Lower lobe of right lung (tissue), 2 donors: ENCODE measurements at places on chromosomes 13 and 19. TPM values are rescaled to one million over a fixed set of nuclear protein-coding genes. Genes with fewer than 3 reads are reported as not detected.

GRCh38 chr13:94218537-94218936 is 260.9 kb downstream of the DCT start:
- no peak for DNase-seq
- no peaks in the 10 kb centered on the region for H3K36me3 ChIP-seq
- no peak overlapping the region for H3K4me3 ChIP-seq
- H3K27me3 ChIP-seq = no peaks in the 10 kb centered on the region
- H3K27ac ChIP-seq = no peak overlapping the region
- H3K4me1 ChIP-seq = no peaks in the 10 kb centered on the region

DNA sequence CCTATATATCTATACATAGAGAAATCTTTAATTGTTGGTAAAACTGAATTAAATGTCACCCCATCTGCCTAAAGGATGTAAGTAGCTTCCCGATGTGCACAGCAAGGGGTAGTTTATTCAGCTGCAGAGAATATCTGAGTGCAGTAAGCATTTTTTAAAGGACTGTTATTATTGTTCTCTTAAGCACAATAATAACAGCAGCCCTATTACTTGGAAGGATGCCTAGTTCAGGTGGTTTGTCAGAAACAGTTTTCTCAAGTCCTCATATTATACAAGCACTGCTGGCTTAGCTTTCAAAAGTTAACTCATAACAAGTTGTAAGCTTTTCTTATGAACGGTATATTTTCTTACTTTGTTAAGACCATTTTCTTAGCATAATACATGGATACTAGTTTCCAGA is 142.6 kb downstream of the CRYL1 start:
- peaks cover 3% of the 10 kb centered on the region for H3K27me3 ChIP-seq
- no peaks in the 10 kb centered on the region for H3K36me3 ChIP-seq
- H3K27ac ChIP-seq = no peak overlapping the region
- H3K4me3 ChIP-seq = no peak overlapping the region

ARID3A gene
- 16.9 TPM for total RNA-seq

AMER2 gene
- not detected for total RNA-seq

DNA sequence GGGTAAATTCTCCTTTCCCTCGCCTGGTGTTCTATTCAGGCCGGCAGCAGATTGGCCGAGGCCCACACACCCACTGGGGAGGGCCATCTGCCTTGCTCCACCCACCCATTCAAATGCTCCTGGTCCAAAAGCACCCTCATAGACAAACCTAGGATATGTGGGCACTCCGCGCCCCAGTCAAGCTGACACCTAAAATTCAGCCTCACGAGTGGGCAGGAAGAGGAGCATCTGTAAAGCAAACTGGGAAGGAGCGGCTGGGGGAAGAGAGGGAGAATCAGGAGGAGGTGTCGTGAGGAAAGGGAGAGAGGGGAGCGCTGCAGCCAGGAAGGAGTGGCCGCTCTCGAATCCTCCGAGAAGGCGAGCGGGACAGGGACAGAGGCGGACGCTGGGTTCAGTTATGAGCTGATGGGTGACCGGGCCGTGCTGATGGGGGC is 136.9 kb downstream of the USP12 start:
- peaks cover 7% of the 10 kb centered on the region for H3K4me1 ChIP-seq
- peak overlapping the region; percentile 29 for H3K4me3 ChIP-seq

GRCh38 chr13:20566468-20566897 is 474 bp upstream of the IFT88 start:
- peaks cover 12% of the 10 kb centered on the region for H3K4me1 ChIP-seq
- no peaks in the 10 kb centered on the region for H3K36me3 ChIP-seq
- no peaks in the 10 kb centered on the region for H3K27me3 ChIP-seq
- DNase-seq = no peak
- peak overlapping the region; percentile 88 for H3K4me3 ChIP-seq
- peak overlapping the region; percentile 96 for H3K27ac ChIP-seq

GRCh38 chr13:61383111-61383510 is 32.5 kb downstream of the PCDH20 start:
- H3K27me3 ChIP-seq = no peaks in the 10 kb centered on the region
- DNase-seq = no peak
- H3K36me3 ChIP-seq = no peaks in the 10 kb centered on the region
- H3K27ac ChIP-seq = no peak overlapping the region
- no peaks in the 10 kb centered on the region for H3K4me1 ChIP-seq

DNA sequence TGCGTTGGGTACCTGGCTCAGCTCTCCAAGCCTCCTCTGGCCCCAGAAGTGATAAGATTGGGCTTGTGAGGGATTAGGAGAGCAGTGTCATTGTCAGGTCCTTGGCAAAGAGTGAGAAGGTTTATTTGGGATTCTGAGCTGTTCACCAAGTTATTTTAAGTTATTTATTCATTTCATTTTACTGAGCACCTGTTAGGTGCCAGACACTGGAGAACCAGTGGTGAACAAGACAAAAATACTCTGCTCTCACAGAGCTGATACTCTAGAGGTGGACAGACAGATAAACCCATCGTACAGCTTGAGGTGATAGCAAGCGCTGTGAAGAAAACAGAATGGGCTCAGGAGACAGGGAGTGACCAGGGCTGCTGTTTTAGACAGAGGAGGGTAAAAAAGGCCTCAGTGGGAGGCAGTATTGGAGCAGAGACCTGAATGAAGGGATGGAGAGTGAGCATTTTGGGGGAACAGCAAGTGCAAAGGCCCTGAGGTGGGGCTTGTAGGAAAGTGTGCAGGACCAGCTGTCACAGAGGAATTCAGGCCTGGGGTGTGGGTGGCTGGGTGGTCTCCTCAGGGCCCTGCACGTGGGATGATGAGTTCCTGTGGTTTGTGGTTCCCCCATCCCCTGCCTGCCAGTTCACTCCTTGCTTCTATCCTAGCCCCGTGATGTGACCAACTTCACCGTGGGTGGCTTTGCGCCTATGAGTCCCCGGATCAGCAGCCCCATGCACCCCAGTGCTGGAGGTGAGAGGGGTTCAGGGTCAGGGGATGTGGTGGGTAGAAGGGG is 8.7 kb upstream of the TIMM50 start:
- no peak for DNase-seq
- H3K4me1 ChIP-seq = no peaks in the 10 kb centered on the region
- no peak overlapping the region for H3K4me3 ChIP-seq
- H3K36me3 ChIP-seq = peaks cover 98% of the 10 kb centered on the region

- no peaks in the 10 kb centered on the region for H3K36me3 ChIP-seq
- no peak overlapping the region for H3K27ac ChIP-seq
- DNase-seq = no peak
- no peaks in the 10 kb centered on the region for H3K27me3 ChIP-seq
- H3K4me3 ChIP-seq = no peak overlapping the region
- H3K4me1 ChIP-seq = no peaks in the 10 kb centered on the region
Observed at GRCh38 chr19:21693399-21693798, 74.0 kb downstream of the ZNF100 start.

DNA sequence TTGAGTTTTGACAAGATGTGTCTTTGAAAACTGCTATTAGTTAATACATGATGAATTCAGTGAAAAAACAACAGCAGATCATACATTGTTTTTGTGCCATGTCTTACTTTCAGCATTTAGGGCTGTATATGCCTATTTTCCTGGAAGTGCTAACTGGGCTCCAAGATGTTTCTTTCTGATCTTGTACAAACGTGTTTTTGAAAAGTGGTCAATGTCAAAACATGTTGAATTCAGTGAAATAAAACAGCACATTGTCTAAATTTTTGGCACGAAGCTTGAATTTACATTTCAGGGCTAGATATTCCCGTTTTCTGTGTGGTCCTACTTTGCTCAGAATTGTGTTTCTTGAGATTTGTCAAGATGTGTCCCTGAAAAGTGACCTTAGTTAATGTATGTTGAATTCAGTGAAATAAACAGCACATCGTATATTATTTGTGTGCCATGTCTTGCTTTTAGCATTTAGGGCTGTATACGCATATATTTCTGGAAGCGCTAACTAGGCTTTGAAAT is 14.7 kb upstream of the PARP4 start:
- no peak overlapping the region for H3K4me3 ChIP-seq
- no peak overlapping the region for H3K27ac ChIP-seq
- peaks cover 12% of the 10 kb centered on the region for H3K27me3 ChIP-seq
- H3K4me1 ChIP-seq = no peaks in the 10 kb centered on the region
- no peak for DNase-seq

DNA sequence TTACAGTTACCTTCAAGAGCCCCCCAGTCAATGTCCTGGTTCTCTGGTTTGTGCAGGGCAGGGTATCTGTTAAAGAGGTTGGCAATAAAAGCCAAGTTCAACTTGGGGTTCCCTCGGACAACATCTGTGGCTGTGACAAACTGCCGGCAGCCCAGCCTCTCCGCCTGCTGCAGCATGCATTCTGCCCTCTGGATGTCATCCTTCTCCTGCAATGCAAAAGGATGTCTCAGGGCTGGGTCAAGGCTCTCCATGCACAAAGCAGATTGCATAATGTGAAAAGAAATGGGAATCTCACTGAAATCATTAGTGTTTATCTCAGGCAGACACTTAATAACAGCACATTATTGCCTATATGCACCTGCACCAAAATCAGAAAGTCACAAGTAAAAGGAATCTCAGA is 35.1 kb downstream of the LCP1 start:
- no peaks in the 10 kb centered on the region for H3K27me3 ChIP-seq
- no peak for DNase-seq

DNA sequence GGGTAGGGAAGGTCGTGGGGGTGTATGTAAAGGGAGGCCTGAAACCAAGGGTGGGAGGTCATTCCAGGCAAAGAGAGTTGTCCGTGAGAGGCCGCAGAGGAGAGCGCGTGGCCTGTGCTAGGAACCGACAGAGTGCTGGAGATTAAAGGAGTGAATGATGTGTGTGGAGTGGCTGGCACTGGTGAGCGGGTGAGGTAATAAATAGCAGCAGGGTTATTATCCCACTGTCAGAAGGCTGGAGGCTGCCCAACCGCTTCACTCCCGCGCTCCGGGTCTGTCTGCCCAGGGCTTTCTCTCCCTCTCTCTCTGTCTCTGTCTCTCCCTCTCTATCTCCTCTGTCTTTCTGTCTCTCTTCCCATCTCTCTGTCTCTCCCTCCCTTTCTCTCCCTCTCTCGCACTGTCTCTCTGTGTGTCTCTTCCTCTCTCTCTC is 17.4 kb downstream of the ZNF579 start:
- no peak overlapping the region for H3K27ac ChIP-seq
- H3K4me1 ChIP-seq = no peaks in the 10 kb centered on the region

NLRP5 gene
- total RNA-seq = not detected

- no peaks in the 10 kb centered on the region for H3K4me1 ChIP-seq
- H3K36me3 ChIP-seq = no peaks in the 10 kb centered on the region
- no peak overlapping the region for H3K4me3 ChIP-seq
- no peaks in the 10 kb centered on the region for H3K27me3 ChIP-seq
- H3K27ac ChIP-seq = no peak overlapping the region
- no peak for DNase-seq
Observed at GRCh38 chr13:38743466-38743865, 56.6 kb downstream of the FREM2 start.

KLK5 gene
- total RNA-seq = not detected

DNA sequence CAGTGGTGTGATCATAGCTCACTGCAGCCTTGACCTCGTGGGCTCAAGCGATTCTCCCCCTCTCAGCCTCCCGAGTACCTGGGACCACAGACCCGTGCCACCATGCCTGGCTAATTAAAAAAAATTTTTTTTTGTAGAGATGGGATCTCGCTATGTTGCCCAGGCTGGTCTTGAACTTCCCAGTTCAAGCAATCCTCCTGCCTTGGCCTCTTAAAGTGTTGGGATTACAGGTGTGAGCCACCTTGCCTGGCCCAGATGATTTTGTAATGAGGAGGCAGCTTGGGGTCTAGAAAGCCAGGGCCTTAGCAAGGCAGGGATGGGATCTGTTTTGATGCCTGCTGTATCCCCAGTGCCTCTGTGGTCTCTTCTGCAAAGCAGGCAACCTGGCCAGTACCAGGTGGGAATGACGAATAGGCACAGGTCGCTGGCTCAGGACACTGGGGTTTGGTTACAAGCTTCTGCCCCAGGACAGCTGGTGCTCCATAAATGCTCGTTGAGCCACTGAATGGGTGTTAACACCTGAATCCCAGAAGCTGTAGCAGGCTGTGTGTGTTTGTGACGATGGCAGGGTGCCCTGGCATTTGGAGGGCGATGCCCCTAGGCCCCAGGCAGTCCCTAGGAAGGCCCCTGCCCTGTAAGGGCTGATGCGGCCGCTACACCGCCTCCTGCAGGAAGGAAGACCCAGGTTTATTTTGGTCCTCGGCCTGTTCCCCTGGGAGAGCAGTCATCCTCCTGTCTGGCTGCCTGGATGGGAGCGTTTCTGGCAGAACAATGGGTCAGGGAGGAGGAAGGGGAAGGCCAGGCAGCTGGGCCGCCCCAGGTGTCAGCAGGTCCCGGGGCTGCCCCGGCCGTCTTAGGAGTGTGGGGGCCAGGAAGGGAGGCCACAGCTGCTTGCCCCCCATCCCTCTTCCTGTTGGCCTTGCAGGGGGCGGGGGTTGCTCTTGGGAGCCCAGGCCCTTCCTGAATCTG is 8.6 kb downstream of the TNFAIP8L1 start:
- peaks cover 11% of the 10 kb centered on the region for H3K36me3 ChIP-seq
- DNase-seq = no peak
- no peak overlapping the region for H3K4me3 ChIP-seq
- no peaks in the 10 kb centered on the region for H3K4me1 ChIP-seq
- peak overlapping the region; percentile 56 for H3K27ac ChIP-seq

GRCh38 chr13:100363285-100363711 is 225.3 kb downstream of the GGACT start:
- no peaks in the 10 kb centered on the region for H3K36me3 ChIP-seq
- DNase-seq = no peak
- H3K4me3 ChIP-seq = no peak overlapping the region

FRY gene
- total RNA-seq = 93.7 TPM

DNA sequence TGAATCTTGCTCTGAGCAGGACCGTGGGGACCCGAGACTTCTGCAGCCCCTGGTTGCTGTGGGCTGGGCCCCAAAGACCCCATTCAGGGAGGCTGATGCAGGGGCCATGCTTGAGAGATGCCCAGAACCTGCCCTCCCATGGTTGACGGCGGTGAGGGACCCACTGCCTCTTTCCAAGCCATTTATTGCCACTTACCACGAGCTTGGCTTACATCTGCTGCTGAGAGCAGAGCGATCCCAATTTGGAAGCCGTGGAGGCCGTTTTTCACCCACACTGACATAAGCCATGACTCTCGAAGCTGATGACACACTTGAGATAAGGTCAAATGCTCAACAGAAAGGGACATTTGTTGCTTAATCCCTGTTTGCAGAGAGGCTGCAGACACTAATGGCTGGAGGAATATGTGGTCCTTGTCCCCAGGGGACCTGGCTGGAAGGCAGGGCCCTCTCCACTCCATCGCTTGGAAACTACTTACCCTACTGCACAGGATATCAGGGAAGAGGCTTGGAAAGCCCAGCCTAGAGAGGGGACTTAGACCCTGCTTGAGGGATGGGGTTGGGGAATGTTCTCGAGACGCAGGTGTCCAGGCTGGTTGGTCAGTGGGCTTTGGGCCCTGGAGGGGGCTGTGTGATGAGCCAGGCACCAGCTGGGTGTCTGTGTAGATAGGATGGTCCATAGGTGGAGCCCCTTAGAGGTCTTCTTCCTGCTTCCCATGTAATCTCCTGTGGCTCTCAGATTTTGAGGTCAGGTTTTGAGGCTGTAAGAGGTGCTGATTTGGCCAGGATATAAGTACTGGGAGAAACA is 15.3 kb downstream of the ZNF536 start:
- H3K27me3 ChIP-seq = peaks cover 3% of the 10 kb centered on the region
- H3K4me3 ChIP-seq = no peak overlapping the region
- no peak for DNase-seq
- H3K4me1 ChIP-seq = no peaks in the 10 kb centered on the region
- H3K27ac ChIP-seq = no peak overlapping the region
